ENCODE measurements at places on chromosomes 16 and 17. TPM values are rescaled to one million over a fixed set of nuclear protein-coding genes. Genes with fewer than 3 reads are reported as not detected.

Gene GRAPL
- polyA plus RNA-seq = 7.2 TPM

DNA sequence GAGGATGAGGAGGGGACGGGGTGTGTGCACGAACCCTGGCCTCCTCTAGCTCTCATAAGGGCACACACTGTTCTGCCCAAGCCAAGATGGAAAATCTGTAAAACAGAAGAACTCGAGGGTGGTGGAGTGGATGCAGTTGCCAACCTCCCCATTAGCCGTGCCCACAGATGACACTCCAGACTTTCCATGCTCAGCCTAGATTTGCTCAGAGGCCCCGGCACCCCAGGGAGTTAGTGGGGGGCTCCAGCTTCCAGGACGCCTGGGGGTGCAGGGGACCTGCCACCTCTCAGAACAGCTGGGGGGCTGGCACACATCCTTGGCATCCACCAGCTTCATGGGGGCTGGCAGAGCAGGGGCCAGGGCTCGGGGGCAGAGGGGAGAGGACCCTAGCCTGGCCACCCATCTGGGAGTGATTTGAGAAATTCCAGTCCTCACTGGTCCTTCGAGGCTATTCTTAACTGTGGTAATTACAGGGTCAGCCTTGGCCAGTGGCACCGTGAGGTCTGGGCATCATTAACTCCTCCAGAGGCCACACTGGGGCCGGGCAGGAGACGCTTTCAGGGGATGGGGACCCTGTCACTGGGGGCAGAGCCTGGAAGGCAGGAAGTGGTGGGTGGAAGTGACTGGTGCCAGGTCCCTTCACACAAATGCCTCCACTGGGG is 14.3 kb downstream of the VASN start:
- H3K4me1 ChIP-seq = no peaks in the 10 kb centered on the region
- peaks cover 7% of the 10 kb centered on the region for H3K36me3 ChIP-seq
- DNase-seq = no peak
- no peaks in the 10 kb centered on the region for H3K27me3 ChIP-seq

GRCh38 chr16:12078405-12079280 is 102.1 kb downstream of the SNX29 start:
- no peak overlapping the region for H3K4me3 ChIP-seq
- no peaks in the 10 kb centered on the region for H3K36me3 ChIP-seq
- peaks cover 46% of the 10 kb centered on the region for H3K4me1 ChIP-seq
- peak overlapping the region; percentile 54 for H3K27ac ChIP-seq
- H3K27me3 ChIP-seq = no peaks in the 10 kb centered on the region

GRCh38 chr17:14119546-14119945 is 50.2 kb downstream of the COX10 start:
- H3K27me3 ChIP-seq = no peaks in the 10 kb centered on the region
- H3K4me3 ChIP-seq = no peak overlapping the region
- DNase-seq = no peak
- H3K4me1 ChIP-seq = peaks cover 36% of the 10 kb centered on the region
- H3K36me3 ChIP-seq = peaks cover 9% of the 10 kb centered on the region

- H3K27me3 ChIP-seq = peaks cover 18% of the 10 kb centered on the region
- peak overlapping the region; percentile 21 for H3K27ac ChIP-seq
- peak; percentile 6 for DNase-seq
- H3K4me1 ChIP-seq = peaks cover 8% of the 10 kb centered on the region
- no peak overlapping the region for H3K4me3 ChIP-seq
Measured at GRCh38 chr16:24670623-24671454, 58.6 kb upstream of the TNRC6A start.

GRCh38 chr16:30088832-30089624 is 2.7 kb downstream of the TBX6 start:
- H3K36me3 ChIP-seq = peaks cover 6% of the 10 kb centered on the region
- no peak for DNase-seq
- no peaks in the 10 kb centered on the region for H3K27me3 ChIP-seq
- H3K4me1 ChIP-seq = peaks cover 18% of the 10 kb centered on the region
- H3K4me3 ChIP-seq = no peak overlapping the region

- peaks cover 5% of the 10 kb centered on the region for H3K36me3 ChIP-seq
- H3K4me3 ChIP-seq = no peak overlapping the region
- H3K27ac ChIP-seq = no peak overlapping the region
Measured at GRCh38 chr17:57145347-57145746, 60.3 kb downstream of the AKAP1 start.

GRCh38 chr16:12794486-12795387 is 8.9 kb downstream of the CPPED1 start:
- no peaks in the 10 kb centered on the region for H3K4me1 ChIP-seq
- DNase-seq = no peak
- H3K36me3 ChIP-seq = peaks cover 17% of the 10 kb centered on the region
- no peaks in the 10 kb centered on the region for H3K27me3 ChIP-seq

- no peaks in the 10 kb centered on the region for H3K4me1 ChIP-seq
- no peaks in the 10 kb centered on the region for H3K36me3 ChIP-seq
- DNase-seq = no peak
- H3K4me3 ChIP-seq = no peak overlapping the region
- peaks cover 7% of the 10 kb centered on the region for H3K27me3 ChIP-seq
- H3K27ac ChIP-seq = no peak overlapping the region
Measured at GRCh38 chr16:14050291-14051027, 20.7 kb upstream of the MRTFB start.

DNA sequence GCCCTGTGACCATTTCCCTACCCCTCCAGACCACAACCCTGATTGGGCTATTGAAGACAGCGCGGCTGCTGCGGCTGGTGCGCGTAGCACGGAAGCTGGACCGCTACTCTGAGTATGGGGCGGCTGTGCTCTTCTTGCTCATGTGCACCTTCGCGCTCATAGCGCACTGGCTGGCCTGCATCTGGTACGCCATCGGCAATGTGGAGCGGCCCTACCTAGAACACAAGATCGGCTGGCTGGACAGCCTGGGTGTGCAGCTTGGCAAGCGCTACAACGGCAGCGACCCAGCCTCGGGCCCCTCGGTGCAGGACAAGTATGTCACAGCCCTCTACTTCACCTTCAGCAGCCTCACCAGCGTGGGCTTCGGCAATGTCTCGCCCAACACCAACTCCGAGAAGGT is 12.5 kb downstream of the KCNH6 start:
- no peak overlapping the region for H3K27ac ChIP-seq
- H3K4me3 ChIP-seq = no peak overlapping the region
- no peak for DNase-seq
- no peaks in the 10 kb centered on the region for H3K36me3 ChIP-seq
- peaks cover 58% of the 10 kb centered on the region for H3K27me3 ChIP-seq
- H3K4me1 ChIP-seq = peaks cover 12% of the 10 kb centered on the region

DNA sequence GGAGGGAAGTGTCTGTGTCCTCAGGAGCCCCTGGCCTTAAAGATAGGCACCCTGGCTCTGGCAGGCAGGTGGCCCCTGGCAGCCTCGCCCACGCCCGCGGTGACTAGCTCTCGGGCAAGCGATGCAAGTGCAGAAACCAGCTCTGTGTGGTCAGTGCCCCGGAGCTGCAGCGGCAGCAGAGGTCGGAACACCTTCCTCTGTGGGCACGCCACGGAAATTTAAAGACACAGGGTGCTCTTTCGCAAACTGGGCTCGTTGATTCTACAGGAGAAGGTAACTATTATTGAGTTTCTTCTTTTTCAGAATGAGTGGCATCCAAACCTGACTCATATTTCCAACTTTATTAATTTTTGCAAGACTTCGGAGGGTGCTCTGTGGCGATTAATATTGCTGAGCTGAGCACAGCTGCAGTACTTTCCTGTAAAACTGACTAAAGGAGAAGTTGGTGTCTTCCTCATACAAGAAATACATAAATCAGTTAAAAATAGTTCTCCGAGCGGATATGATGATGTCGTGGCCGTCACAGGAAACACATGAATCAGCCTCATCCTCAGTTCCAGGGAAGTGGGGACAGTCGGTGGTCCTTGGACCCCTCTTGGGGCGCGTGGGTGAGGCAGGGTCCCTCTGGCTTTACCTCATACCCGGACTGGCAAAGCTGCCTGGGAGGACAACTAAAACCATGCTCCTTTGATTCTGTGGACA is 120.2 kb downstream of the METRNL start:
- H3K27ac ChIP-seq = peak overlapping the region; percentile 94
- H3K36me3 ChIP-seq = no peaks in the 10 kb centered on the region
- peak overlapping the region; percentile 92 for H3K4me3 ChIP-seq
- DNase-seq = peak; percentile 69
- no peaks in the 10 kb centered on the region for H3K27me3 ChIP-seq
- H3K4me1 ChIP-seq = peaks cover 25% of the 10 kb centered on the region
